ENCODE measurements at places on chromosomes 5 and 9. TPM values are rescaled to one million over a fixed set of nuclear protein-coding genes. Genes with fewer than 3 reads are reported as not detected.

OR1J2 gene
- total RNA-seq, result not detected

PCDHB8 gene
- total RNA-seq, result not detected

RORB gene
- total RNA-seq, result not detected

GFI1B gene
- 0.19 TPM for total RNA-seq

DNA sequence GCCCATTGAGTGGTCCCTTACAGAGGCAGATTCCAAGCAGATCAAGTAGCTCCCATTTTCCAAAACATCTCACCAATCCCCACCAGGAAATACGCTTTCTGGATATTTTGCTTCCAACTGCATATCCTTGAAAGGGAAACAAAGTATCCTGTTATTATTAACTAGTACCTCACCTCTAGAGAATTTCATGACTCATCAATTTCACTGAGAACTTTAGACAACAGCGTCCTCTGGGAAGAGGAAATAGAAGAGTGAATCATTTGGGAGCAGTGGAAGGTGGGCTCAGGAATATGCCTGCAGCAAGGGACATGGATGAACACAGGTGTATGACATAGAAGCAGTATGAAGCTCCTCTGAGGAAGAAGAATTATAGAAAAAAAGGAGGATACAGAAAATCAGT, 186.7 kb downstream of the MARCHF11 start:
- H3K27ac ChIP-seq, result no peak overlapping the region
- DNase-seq, result no peak
- no peaks in the 10 kb centered on the region for H3K4me1 ChIP-seq
- no peaks in the 10 kb centered on the region for H3K27me3 ChIP-seq

DNA sequence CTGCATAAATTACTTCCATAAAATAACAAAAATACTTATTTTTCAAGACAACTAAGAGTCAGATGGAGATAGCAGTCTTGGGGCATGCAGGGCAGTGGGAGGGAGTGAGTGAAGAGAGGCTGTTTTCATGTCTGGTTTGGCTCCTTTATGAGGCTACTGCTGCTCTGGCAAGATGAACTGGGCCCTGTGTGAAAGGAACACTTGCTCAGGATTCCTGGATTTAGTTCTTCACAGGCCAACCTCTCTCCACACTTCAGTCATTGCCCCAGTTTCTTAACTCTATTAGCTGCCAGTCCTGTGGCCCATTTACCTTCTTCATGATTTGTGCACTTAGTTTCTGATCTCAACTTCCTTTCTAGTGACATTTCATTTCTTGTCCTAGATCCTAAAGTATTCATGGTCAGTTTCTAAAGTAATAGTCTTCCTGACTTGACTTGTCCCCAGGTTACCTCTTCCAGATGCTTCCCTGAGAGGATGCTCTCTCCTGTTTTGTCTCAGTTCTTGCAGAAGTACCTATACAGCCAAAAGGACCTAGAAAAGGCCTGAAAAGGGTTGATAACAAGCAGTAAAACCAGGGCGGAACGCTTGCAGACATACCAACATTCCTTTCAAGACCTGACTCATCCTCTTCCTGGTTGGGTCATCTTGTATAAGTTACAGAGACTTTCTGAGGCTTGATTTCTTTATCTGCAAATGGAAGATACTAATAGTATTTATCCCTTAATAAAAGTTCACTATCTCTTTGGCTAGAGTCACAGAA, 77.0 kb upstream of the ZFAND5 start:
- no peak overlapping the region for H3K27ac ChIP-seq
- no peak for DNase-seq
- no peaks in the 10 kb centered on the region for H3K36me3 ChIP-seq
- no peaks in the 10 kb centered on the region for H3K27me3 ChIP-seq
- peaks cover 24% of the 10 kb centered on the region for H3K4me1 ChIP-seq

DNA sequence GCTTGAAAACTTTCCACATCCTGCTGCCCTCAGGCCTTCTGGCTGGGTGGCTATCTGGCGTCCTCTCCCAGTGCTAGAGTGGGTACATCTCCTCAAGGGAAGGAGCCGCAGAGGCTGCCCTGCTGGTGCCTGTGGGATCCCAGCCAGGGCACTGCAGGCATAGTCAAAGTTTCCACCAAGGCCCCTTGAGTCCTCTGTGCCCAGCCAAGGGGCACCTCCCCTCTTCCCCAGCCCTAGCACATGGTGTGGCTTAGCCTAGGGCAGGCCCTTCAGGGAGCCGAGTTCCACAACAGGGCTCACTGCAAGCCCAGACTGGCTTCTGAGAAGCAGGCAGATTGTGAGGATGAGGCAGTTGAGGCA, 103.2 kb downstream of the RGS3 start:
- no peaks in the 10 kb centered on the region for H3K27me3 ChIP-seq
- no peaks in the 10 kb centered on the region for H3K36me3 ChIP-seq
- peaks cover 11% of the 10 kb centered on the region for H3K4me1 ChIP-seq
- no peak overlapping the region for H3K27ac ChIP-seq
- no peak for DNase-seq
- no peak overlapping the region for H3K4me3 ChIP-seq

DNA sequence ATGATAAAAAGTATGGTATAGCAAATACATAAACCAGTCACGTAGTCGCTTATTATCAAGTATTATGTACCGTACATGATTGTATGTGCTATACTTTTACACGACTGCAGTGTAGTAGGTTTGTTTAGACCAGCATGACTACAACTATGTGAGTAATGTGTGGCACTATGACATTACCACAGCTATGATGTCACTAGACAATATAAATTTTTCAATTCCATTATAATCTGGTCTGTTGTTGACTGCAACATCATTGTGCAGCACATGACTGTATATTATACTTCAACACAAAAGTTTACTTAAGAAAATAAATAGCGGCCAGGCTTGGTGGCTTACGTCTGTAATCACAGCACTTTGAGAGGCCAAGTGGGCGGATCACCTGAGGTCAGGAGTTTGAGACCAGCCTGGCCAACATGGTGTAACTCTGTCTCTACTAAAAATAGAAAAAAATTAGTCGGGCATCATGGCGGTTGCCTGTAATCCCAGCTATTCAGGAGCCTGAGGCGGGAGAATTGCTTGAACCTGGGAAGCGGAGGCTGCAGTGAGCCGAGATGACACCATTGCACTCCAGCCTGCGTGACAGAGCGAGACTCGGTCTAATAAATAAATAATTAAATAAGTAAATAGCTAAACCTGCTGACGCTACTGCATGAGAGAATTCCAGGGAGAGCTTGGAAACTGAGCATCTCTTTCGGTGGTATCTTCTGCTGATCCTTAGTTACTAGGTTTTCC, 24.6 kb upstream of the JADE2 start:
- DNase-seq, result no peak
- H3K36me3 ChIP-seq, result no peaks in the 10 kb centered on the region
- no peaks in the 10 kb centered on the region for H3K27me3 ChIP-seq
- H3K27ac ChIP-seq, result peak overlapping the region; percentile 13
- no peak overlapping the region for H3K4me3 ChIP-seq

GRCh38 chr9:36867241-36867640, 166.8 kb downstream of the PAX5 start:
- H3K4me1 ChIP-seq, result no peaks in the 10 kb centered on the region
- H3K27me3 ChIP-seq, result peaks cover 4% of the 10 kb centered on the region
- H3K36me3 ChIP-seq, result no peaks in the 10 kb centered on the region

- no peaks in the 10 kb centered on the region for H3K27me3 ChIP-seq
- H3K36me3 ChIP-seq, result no peaks in the 10 kb centered on the region
These were observed 107.4 kb downstream of the LHFPL2 start for GRCh38 chr5:78541086-78541654.

DNA sequence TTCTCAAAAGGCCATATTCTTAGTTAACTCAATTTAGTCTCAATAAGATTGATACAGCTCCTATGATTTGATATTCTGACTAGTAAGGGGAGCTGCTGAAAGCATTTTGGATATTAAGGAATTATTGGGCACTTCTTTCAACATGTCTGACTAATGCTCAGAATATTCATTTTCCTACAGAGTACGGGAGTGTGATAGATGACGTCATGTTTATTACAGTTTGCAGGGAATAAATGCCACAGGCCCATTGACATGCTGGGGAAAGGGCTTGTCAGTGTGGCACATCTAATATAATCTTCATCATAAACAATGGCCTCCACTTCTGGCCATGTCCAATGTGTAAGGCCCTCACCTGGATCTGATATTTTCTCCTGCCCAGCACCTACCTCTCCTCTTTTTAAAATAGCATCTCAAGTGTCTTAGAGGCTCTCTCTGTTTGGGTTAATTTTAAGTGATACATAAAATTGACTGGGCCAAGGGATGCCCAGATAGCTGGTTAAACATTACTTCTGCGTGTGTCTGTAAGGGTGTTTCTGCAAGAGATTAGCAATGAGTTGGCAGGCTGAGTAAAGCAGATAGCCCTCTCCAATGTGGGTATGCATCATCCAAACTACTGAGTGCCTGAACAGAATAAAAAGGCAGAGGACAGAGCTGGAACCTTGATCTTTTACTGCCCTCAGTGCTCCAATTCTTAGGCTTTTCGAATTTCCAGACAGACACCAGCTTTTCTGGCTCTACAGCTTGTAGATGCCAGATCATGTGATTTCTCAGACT, 99.3 kb downstream of the SLC24A2 start:
- H3K4me3 ChIP-seq, result no peak overlapping the region
- no peaks in the 10 kb centered on the region for H3K36me3 ChIP-seq
- H3K27me3 ChIP-seq, result peaks cover 4% of the 10 kb centered on the region
- DNase-seq, result no peak
- no peaks in the 10 kb centered on the region for H3K4me1 ChIP-seq
- no peak overlapping the region for H3K27ac ChIP-seq

DNA sequence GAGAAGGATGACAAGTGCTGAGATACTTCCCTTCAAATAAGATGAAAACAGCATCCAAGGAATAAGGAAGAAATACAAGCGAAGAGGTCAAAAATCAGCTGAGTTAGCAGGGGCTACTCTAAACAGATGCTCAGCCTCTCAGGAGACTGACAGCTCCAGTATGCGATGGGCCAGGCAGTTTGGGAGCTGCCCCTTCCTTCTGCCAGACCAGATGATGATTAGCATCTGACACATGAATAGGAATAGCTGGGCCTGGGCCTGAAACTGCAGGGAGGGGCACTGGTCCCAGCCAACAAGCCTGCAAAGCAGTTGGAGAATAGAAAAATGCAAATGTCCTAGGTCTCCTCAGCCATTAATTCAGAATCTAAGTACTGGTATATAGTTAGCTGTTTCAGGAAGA, 13.1 kb upstream of the MAP3K1 start:
- H3K27me3 ChIP-seq, result no peaks in the 10 kb centered on the region
- no peak for DNase-seq
- no peak overlapping the region for H3K27ac ChIP-seq
- H3K4me3 ChIP-seq, result no peak overlapping the region
- no peaks in the 10 kb centered on the region for H3K36me3 ChIP-seq

- peaks cover 89% of the 10 kb centered on the region for H3K4me1 ChIP-seq
- no peaks in the 10 kb centered on the region for H3K27me3 ChIP-seq
- peak; percentile 25 for DNase-seq
These were observed 11.9 kb downstream of the TNFAIP8 start for GRCh38 chr5:119367502-119368237.

- no peak for DNase-seq
- H3K27ac ChIP-seq, result no peak overlapping the region
- H3K27me3 ChIP-seq, result no peaks in the 10 kb centered on the region
- H3K4me3 ChIP-seq, result no peak overlapping the region
- peaks cover 9% of the 10 kb centered on the region for H3K4me1 ChIP-seq
These were observed 28.7 kb downstream of the PTTG1 start for GRCh38 chr5:160450164-160450932.

DNA sequence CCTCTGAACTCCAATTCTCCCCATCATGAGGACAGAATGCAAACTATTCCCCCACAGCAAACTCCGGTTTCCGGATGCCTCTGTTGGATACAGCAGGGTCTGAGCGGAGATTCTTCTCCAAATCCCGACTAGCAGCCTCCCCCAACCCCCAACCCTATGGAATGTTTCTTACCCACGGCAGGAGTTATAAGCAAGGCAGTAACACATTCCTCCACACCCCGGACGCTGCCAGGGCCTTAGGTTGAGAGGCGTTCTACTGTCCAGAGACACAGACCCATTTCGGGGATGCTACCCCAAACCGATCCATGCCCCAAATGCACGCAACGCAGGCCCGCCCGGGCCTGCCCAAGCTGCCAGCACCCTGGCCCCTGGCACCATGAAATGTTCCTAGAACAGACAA, 85.6 kb upstream of the LMX1B start:
- H3K36me3 ChIP-seq, result no peaks in the 10 kb centered on the region
- no peak overlapping the region for H3K27ac ChIP-seq
- H3K4me3 ChIP-seq, result no peak overlapping the region
- DNase-seq, result no peak
- peaks cover 12% of the 10 kb centered on the region for H3K27me3 ChIP-seq
- peaks cover 14% of the 10 kb centered on the region for H3K4me1 ChIP-seq

GRCh38 chr9:69066955-69067354, 31.4 kb downstream of the FXN start:
- H3K27me3 ChIP-seq, result no peaks in the 10 kb centered on the region
- peaks cover 22% of the 10 kb centered on the region for H3K36me3 ChIP-seq
- no peak overlapping the region for H3K27ac ChIP-seq
- DNase-seq, result no peak
- H3K4me3 ChIP-seq, result no peak overlapping the region

GRCh38 chr9:82991671-82992070, 71.3 kb downstream of the RASEF start:
- no peaks in the 10 kb centered on the region for H3K36me3 ChIP-seq
- no peaks in the 10 kb centered on the region for H3K4me1 ChIP-seq
- no peak overlapping the region for H3K27ac ChIP-seq
- peaks cover 2% of the 10 kb centered on the region for H3K27me3 ChIP-seq
- H3K4me3 ChIP-seq, result no peak overlapping the region

DNA sequence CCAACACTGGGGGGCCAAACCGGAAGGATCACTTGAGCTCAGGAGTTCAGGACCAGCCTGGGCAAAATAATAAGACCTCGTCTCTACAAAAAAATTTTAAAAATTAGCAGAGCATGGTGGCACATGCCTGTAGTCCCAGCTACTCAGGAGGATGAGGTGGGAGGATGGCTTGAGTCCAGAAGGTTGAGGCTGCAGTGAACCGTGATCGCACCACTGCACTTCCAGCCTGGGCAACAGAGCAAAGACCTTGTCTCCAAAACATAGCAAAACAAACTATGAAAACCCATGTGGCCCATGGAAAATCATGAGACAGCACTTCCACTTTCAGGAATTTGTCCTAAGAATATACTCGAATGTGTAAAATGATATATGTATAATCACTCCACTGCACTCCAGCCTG, 6.1 kb downstream of the SETX start:
- peaks cover 47% of the 10 kb centered on the region for H3K4me1 ChIP-seq
- H3K27ac ChIP-seq, result peak overlapping the region; percentile 92
- peaks cover 63% of the 10 kb centered on the region for H3K36me3 ChIP-seq
- H3K4me3 ChIP-seq, result no peak overlapping the region

- no peak overlapping the region for H3K4me3 ChIP-seq
- DNase-seq, result no peak
- no peaks in the 10 kb centered on the region for H3K4me1 ChIP-seq
- no peak overlapping the region for H3K27ac ChIP-seq
These were observed 122.6 kb downstream of the TRIM32 start for GRCh38 chr9:116809656-116810055.

GRCh38 chr9:129275626-129276247, 97.7 kb upstream of the IER5L start:
- no peaks in the 10 kb centered on the region for H3K36me3 ChIP-seq
- H3K4me3 ChIP-seq, result no peak overlapping the region
- no peak for DNase-seq
- H3K27me3 ChIP-seq, result peaks cover 2% of the 10 kb centered on the region
- H3K4me1 ChIP-seq, result peaks cover 17% of the 10 kb centered on the region
